ENCODE measurements at places on chromosomes 3 and 15. TPM values are rescaled to one million over a fixed set of nuclear protein-coding genes. Genes with fewer than 3 reads are reported as not detected.

Gene GABRR3
- total RNA-seq = not detected

Gene GOLGA6L7
- not detected for total RNA-seq

Gene LEKR1
- 0.32 TPM for total RNA-seq

DNA sequence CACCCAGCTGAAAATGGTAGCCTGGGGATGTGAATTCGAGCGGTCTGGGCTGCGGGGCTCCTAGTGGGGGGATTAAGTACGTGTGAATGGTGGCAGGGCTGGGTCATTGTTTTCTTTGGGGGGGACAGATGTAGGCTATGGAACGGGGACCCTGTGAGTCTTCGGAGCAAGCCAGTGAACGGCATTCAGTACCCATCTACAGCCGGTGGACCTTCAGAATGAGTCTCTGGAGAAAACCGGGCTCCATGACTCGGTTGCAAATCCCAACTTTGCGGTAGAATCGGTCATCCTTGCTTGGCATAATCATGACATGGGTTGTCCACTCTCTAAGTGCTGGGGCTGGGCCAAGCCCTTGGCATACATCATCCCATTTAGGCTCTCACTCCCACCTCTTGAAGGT is 7.2 kb upstream of the EOMES start:
- no peaks in the 10 kb centered on the region for H3K36me3 ChIP-seq
- H3K4me1 ChIP-seq = peaks cover 4% of the 10 kb centered on the region
- H3K27ac ChIP-seq = no peak overlapping the region
- H3K4me3 ChIP-seq = peak overlapping the region; percentile 45
- peaks cover 88% of the 10 kb centered on the region for H3K27me3 ChIP-seq

DNA sequence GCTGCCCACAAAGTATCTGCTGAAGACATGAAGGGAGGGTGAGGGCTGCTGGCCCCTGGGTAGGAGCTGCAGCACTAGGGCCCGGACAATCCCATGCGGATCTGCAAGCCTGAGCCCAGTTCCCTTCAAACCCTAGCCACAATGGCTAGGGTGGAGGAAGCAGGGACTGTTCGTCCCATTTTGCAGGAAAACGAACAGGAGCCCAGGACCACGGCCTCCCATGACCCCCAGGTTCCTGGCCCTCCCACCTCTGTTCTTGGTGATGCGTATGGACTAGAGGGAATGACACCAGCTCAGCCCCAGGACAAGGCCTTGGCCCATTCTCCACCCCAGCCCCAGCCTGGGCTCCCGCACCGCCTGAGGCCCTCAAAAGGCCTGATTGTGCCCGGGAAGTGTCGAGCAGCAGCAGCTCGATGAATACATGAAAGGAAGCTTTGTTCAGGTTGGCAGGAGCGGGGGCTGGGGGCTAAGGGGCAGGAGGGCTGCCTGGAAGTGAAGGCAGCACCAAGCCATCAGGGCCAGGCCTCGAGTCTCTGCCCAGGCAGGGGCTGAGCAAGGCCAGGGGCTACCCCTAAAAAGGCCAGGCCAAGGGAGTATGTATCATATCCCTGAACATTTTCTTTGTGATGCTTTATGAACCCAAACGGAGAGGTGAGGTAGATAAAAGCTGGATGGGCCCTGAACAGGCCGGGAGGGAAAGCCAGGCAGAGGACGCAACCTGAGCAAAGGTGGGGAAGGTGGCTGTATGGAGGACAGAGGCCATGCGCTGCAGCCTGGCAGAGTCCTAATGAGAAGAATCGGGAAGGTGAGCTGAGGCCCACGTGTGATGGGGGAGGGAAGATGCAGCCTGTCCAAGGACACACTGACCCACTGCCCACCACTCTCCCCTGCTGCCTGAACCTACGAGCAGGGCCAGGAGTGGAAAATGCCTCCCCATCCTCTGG is 12.2 kb downstream of the SEMA7A start:
- H3K4me1 ChIP-seq = peaks cover 91% of the 10 kb centered on the region
- 0 out of 2 replicates have a peak, but pooled peaks cover under 1% of the 10 kb centered on the region for H3K36me3 ChIP-seq
- H3K4me3 ChIP-seq = no peak overlapping the region
- peak overlapping the region; percentile 78 for H3K27ac ChIP-seq
- no peak for DNase-seq
- no peaks in the 10 kb centered on the region for H3K27me3 ChIP-seq
